ENCODE measurements at places on chromosomes 6 and 20. TPM values are rescaled to one million over a fixed set of nuclear protein-coding genes. Genes with fewer than 3 reads are reported as not detected.

The PRKN gene
- total RNA-seq, result under 0.01 TPM

The CENPW gene
- total RNA-seq, result 4.0 TPM

The CNKSR3 gene
- total RNA-seq, result 8.1 TPM

The ULBP1 gene
- under 0.01 TPM for total RNA-seq

The SPAG4 gene
- 12.6 TPM for total RNA-seq

The TGM3 gene
- total RNA-seq, result not detected

The ACTL10 gene
- total RNA-seq, result 1.3 TPM

The DUSP15 gene
- 0.79 TPM for total RNA-seq

The TP53RK gene
- total RNA-seq, result 8.7 TPM

The MOG gene
- not detected for total RNA-seq

The LY6G6D gene
- not detected for total RNA-seq

The PACRG gene
- 0.20 TPM for total RNA-seq

The HSPA1L gene
- total RNA-seq, result 0.87 TPM

The PRPH2 gene
- 0.60 TPM for total RNA-seq

The FOXC1 gene
- total RNA-seq, result 5.8 TPM

The PRND gene
- under 0.01 TPM for total RNA-seq

The CRISP2 gene
- not detected for total RNA-seq

The DNAH8 gene
- total RNA-seq, result not detected

The TLDC2 gene
- total RNA-seq, result not detected

The LY6G6C gene
- total RNA-seq, result not detected

The SLC26A8 gene
- total RNA-seq, result not detected

The BTBD9 gene
- 5.9 TPM for total RNA-seq

The IP6K3 gene
- not detected for total RNA-seq

The PEX6 gene
- 19.2 TPM for total RNA-seq

The CLDN20 gene
- total RNA-seq, result not detected

The PROCR gene
- 328 TPM for total RNA-seq

The WFDC2 gene
- not detected for total RNA-seq

Data from lung microvascular endothelial cell (primary cell).